Stimulated activated naive CD8-positive, alpha-beta T cell treated with anti-CD3 and anti-CD28 coated beads, Interleukin-15, Interleukin-2, amounts not matched to agents 100 U/mL and 50 U/mL, for 24 hours (primary cell): ENCODE measurements at places on chromosomes 7 and 10.

DNA sequence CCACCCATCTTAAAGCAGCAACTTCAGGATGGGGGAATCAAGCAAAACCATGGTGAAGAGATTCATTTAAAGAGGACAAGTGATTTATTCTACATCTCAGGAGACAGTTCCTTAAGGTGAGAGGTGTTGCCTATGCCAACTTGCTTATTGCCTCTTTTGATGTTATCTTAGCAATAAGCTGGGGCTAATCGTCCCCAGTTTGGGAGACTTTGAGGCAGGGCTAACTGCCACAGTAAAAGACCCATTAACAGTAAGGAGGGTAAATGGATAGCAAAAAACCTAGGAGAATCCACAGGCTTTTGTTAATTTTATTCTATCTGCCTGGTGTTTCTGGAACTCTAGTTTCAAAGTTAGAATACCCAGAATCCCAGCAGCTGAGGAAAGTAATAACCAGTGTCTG lies 22.1 kb upstream of the HERPUD2 start:
- DNase-seq = no peak

DNA sequence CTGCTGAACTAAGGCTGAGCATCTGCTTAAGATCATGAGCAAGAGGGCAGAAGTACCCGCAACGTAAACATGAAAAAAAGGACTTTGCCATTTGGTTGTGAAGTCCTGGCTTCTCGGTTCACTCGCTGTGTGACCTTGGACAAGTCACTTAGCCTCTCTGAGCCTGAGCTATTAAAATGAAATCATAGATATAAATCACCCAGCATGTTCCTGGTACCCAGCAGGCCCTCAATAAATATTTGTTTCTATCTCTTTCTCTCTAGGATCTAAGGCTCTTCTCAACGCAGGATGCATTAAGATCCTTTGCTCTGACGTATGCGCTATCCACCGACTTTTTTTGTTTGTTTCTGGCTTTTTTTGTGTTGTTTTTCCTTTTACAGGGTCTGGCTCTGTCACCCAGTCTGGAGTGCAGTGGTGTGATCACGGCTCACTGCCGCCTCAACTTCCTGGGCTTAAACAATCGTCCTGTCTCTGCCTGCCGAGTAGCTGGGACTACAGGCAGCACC lies 6.7 kb downstream of the HIP1 start:
- DNase-seq = no peak

DNA sequence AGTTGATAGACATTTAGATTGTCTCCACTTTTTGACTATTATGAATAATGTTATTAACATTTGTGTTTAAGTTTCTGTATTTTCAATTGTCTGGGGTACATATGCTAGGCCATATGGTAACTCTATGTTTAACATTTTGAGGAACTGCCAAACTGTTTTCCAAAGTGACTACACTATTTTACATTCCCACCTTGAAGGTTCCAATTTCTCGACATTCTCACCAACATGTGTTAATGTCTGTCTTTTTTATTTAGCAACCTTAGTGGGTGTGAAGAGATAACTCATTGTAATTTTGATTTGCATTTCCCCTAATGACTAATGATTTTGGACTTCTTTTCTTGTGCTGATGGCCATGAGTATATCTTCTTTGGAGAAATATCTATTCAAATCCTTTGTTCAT lies 832.4 kb downstream of the DNAJB9 start:
- no peak for DNase-seq

- peak; percentile 55 for DNase-seq
Observed at GRCh38 chr10:114458955-114459354, 54.7 kb upstream of the AFAP1L2 start.

DNA sequence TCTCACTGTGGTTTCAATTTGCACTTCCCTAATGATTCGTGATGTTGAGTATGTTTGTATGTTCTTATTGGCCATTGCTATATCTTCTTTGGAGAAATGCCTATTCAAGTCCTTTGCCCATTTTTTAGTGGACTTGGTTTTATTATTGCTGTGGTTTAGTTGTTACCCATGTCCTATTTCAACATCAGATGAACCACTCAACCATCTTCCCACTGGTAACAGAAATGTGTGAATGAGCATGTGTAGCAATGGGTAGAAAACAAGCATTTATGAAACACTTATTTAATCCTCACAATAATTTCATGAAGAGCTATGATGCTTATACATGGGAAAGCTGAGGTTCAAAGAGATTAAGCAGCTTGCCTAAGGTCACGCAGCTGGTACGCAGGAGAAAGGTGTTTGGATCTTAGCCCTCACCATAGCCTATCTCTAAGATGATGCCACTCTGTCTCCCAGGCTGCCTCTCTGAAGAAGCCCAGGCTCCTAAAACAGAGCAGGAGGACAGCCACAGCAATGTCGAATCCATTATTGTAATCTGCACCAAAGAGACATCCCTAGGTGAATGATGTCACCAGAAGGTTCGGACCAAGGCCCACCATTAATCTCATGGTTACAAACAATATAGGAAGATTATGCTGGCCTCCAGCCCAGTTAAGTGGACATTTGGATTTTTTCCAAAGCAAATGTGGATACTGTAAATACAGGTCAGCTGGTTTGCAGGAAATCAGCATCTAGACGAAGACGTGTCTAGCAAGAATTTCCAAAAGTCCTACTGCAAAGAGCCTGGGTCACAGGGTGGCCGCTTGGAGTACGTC lies 447.6 kb upstream of the ZMIZ1 start:
- DNase-seq = no peak

DNA sequence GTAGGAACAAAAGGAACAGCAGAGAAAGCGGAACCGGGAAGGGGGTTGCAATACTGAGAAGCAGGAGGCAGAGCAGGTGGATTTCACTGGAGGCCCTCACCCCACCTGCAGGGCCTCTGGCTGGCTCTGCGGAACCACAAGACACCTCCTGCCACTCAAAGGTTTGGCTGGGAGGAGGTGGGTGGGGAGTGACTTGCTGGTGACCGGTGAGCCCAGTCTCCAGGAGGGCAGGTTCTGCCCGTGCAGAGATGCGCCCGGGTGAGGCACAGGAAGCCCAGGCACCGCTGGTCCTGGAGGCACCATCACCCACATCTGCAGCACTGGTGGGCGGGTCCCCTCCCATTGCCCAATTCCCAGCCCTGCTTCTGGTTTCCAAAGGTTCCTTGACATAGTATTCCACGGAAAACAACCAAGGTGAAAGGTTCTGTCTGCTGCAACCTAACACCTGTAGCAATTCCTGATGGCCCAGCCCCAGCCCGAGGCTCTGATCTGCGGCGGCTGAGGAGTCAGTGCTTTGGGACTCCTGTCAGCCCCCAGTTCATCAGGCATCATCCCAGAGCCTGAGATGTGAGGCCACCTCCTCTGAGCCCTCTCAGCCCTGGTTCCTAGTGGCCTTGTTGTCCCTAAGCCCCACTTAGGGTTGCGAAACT lies 64.4 kb downstream of the CALML3 start:
- DNase-seq = no peak

DNA sequence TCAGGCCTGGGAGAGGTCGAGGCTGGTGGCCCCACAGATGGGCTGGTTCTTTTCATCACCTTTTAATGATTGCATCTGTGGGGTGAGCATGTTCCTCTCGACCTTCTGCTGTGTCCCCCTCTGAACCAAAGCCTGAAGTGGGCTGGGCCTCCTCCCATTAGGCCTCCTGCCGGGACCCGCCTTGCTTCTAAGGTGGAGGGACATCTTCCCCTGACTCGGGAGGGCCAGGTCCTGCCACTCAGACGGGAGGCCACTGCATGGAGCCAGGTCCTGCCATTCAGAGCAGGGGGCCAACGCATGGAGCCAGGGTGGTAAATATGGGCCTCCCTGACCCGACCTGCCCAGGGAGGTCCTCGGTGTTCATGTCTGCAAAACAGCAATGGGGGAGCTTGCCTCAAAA lies 188.4 kb downstream of the EBF3 start:
- no peak for DNase-seq

DNA sequence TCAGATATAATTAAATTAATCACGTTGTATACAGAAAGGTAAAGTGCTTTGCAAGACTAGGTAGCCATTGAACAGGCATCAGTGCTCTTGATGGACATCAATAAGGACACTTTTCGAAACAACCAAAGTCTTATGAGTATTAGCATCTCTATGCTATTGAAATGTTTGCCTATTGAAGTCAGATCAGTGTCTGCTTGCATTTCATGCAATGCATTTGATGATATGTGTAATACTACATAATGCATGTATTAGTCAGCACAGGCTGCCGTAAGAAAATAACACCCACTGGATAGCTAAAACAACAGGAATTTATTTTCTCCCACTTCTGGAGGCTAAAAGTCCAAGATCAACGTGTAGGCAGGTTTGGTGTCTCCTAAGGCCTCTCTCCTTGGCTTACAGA lies 209.3 kb upstream of the PLXDC2 start:
- no peak for DNase-seq
